ENCODE measurements at places on chromosomes 3 and 15. TPM values are rescaled to one million over a fixed set of nuclear protein-coding genes. Genes with fewer than 3 reads are reported as not detected.

Gene A4GNT
- total RNA-seq, result 0.34 TPM

DNA sequence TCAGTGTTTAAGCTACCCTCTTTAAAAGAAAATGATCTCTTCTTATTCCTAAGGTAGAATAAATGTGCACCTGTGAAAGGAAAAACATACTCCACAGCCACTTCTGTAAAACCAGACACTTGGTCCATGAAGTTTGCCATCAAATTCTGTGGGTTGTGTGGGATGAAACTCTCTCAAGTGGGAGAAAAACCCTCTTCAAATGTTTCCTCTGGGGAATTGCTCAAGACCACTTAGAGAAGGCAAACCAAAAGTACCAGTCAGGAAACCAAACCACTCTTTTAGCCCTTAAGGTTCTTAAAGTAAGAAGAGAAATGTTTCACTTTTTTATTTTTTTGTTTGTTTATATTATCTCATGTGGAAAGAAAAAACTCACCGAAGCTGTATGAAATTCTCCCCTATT lies 1.2 kb downstream of the COL8A1 start:
- DNase-seq, result no peak

- no peak for DNase-seq
These were observed 73.8 kb upstream of the ATP13A5 start for GRCh38 chr3:193452338-193452737.

- no peak for DNase-seq
These were observed 163.2 kb downstream of the CACNA1D start for GRCh38 chr3:53657651-53658050.

DNA sequence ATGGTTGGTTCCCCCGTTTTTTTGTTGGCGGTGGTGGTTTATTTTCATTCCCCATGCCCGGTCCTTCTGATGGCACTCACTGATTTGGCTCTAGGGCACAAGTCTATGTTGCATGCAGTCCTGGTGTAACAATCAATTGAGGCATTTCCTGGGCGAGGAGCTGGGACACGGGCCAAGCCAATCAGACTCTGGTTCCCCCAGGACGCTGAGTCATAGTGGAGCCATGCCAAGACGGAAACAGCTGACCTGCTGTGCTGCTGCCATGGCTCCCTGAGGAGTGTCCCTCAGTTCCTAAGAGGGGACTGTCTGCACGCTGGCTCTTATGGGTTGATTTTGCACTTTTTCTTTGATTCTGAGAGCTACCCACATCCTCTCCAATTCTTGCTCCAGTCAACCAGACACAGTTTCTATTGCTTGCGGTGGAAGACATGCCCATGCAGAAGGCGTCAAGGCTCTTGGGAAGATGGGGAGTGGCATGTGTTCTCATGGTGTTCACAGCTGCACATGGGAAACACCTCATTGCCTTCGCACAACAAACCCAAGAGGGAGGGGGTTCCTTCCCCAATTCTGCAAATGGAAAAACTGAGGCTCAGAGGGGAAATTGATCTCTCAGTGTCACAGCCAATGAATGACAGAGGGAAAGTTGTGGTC lies 28.3 kb upstream of the ALDH1L1 start:
- no peak for DNase-seq

GRCh38 chr3:60140160-60140559 lies 1090.3 kb upstream of the CFAP20DC start:
- DNase-seq, result no peak

Gene LRRC58
- total RNA-seq, result 19.9 TPM

Gene GOLGA8S
- 0.19 TPM for total RNA-seq

Gene TUSC7
- total RNA-seq, result not detected

GRCh38 chr3:155744626-155745324 lies at the start of gene PLCH1:
Gene PLCH1, minus strand, starts transcription at chr3:155745071. Its CDS starts 40,847 bp downstream, at chr3:155704224.
- DNase-seq, result peak; percentile 78

All from type B pancreatic cell (in vitro differentiated cells).